Endothelial cell of umbilical vein (primary cell): ENCODE measurements at places on chromosomes 7 and 10.
A peak's percentile ranks its signal among the peaks of the same experiment; 100 is the strongest.

DNA sequence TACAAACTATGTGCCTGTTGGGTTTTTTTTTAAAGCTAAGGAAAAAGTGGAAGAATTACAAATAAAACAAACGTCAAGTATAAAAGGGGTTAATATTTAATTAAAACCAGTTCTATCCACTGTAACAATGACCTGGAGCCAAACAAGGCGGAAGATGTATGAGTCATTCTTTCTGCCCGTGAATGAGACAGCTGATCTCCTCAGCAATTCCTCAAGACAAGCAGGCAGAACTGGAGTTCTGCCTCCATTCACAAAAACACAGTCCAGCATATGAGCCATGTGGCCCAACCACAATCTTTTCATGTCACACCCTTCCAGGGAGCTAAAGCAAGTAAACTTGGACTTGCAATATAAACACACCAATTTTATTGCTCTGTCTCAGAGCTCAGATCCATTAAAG lies 8.4 kb downstream of the ETV1 start:
- peak; percentile 90 for DNase-seq

DNA sequence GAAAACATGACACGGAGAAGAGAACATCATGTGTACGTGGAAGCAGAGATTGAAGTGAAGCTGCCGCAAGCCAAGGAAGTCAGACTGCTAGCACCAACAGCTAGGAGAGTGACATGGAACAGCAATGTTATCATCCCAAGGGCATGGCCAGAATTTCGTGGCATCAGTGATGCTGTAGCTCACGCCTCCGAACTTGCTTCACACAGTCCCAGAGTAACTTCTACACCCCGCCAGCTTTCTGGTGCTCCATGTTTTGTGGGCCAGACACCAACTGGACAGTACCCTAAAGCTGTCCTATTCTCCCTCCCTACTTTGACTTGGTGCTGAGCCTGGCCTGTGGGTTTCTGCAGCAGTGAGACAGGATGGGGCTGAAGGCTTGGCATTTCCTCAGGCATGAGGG lies 33.0 kb upstream of the EMX2 start:
- no peak for DNase-seq

GRCh38 chr10:389261-389790 lies 254.1 kb downstream of the ZMYND11 start:
- no peak for DNase-seq

GRCh38 chr7:22858274-22858639 lies 35.6 kb upstream of the TOMM7 start:
- DNase-seq: no peak

- no peak for DNase-seq
These were observed 27.2 kb downstream of the LEP start for GRCh38 chr7:128268233-128268632.

GRCh38 chr10:3782146-3782450 lies 2.9 kb downstream of the KLF6 start:
- DNase-seq: no peak

GRCh38 chr7:96996958-96997511 lies 8.3 kb upstream of the DLX6 start:
- DNase-seq: no peak

- DNase-seq: no peak
These were observed 50.3 kb downstream of the ICA1 start for GRCh38 chr7:8211725-8212096.

- no peak for DNase-seq
These were observed 743 bp upstream of the PITRM1 start for GRCh38 chr10:3173171-3173878.

DNA sequence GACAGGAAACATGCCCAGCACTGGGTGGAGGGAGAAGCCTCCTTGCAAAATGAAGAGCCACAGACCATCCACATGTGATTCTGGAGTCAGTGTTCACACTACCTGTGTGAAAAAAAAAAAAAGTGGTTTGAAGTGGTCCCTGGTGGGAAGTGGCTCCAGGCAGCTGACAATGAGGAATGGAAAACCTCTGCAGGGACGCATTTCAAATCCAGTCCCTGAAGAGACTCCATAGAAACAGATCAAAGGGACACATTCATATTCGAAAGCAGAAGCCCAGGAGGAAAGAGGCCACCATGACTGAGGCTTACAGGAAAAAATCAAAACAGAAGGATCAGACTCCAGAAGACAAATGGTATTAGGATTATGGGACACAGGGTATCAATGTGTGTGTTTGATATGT lies 11.5 kb upstream of the TCERG1L start:
- no peak for DNase-seq

- peak; percentile 52 for DNase-seq
These were observed 35.1 kb upstream of the DNAH11 start for GRCh38 chr7:21507627-21508343.

DNA sequence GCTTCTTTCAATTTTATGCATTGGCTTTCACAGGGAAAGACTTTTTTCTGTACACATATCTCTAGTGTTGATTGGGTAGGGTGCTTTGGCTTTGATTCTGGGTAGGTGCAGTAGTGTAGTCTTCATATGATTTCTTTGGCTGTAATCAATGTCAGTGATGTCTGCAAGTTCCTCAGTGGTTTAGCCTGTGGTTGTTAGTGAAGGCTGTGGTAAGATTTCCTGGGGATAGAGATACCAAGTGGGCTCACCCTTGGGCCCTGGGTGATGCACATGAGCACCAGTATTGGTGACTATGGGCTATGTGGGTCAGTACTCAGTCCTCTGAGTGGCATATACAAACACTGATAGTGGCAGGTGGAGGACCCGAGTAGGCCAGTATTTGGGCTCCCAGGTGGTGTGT lies 13.0 kb downstream of the GIMAP8 start:
- DNase-seq: no peak

DNA sequence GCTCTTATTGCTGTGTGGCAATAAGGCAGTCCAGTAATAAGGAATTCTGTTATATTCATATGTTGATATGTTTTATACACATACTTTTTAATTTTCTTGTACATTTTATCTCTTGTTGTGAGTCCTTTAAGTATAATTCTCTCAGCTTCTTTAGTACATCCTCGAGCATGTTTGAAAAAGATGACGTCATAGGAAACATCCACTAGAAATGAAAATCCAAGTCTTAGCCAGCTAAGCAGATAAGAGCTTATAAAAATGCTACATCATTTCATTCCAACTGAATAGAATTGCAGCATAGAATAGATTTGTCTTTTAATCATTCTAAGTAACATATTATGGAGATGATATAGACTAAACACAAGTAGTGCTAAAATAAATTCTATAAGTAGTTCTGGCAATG lies 283.7 kb upstream of the FZD1 start:
- DNase-seq: no peak

- DNase-seq: no peak
These were observed 35.4 kb downstream of the MGMT start for GRCh38 chr10:129502448-129502847.

DNA sequence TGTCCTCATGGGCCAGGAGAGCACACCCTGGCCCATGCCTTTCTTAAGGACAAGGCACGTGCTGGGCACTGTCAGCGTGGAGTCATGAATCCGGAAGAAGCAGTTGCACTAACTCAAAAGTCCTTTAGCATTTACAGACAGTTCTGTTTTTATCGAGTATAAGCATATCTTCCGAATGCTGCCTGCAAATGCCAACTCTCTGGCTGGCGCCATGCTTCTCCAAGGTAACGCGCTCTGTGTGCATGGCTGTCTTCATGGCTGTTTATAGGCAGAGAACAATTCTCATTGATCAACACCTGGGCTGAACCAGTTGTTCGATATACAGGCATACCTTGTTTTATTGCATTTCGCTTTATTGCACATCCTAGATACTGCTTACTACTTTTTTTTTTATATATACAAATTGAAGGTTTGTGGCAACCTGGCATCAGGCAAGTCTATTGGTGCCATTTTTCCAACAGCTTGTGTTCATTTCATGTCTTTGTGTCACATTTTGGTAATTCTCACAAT lies 28.0 kb upstream of the ZNRF2 start:
- no peak for DNase-seq

- DNase-seq: no peak
These were observed 18.2 kb downstream of the DNAJC12 start for GRCh38 chr10:67819768-67820204.

DNA sequence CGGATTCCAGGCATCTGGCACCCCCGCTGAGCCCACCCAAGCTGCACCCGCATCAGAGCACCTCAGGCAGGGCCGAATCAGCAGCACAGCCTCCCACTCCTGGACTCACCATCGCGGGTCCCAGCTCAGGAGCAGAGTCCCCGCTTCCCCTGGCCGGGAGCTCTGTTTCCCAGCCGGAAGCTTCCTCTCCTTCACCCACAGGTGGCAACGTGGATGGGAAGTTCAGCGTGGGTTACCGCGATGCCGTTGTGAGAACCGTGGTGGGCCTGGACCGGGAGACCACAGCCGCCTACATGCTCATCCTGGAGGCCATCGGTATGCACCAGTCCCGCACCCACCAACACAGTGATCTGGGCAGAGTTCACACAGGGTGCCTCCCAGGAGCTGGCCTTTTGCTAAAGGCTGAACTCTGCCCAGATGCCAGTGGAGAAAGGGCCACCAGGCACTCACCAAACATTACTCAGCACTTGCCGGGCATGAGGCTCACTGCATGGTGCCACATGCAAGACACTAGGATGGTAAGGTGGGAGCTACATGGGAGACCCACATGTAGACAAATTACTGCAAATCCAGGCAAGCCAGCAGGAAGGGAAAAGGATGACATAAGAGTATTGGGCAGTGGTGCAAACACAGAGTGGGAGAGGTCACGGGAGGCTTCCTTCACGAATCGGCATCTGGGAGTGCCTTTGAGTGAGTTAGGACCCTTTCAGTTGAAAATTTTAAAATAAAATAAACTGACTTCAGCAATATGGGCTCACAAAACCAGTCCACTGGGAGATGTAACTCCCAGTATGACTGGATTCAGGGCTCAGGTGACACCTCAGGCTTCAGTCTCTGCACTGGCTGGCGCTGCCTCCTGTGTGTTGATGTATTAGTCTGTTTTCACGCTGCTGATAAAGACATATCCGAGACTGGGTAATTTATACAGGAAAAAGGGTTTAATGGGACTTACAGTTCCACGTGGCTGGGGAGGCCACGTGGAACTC lies 10.4 kb downstream of the C10orf105 start:
- DNase-seq: no peak

DNA sequence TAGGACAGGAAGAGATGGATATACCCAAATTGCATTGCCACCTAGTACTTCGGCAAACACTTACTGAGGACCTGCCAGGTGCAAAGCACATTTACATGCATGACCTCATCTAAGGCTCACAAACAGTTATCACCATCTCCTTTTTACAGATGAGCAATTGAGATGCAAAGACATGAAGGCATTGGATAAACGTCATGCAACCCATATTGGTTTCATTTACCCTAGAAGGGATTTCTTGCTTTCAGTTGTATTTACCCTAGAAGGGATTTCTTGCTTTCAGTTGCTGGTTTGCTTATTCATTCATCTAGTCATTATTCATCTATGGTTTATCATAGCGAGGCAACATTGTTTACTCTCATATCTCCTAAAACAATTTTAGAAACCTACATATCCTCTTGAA lies 52.2 kb downstream of the STEAP1B start:
- DNase-seq: no peak

DNA sequence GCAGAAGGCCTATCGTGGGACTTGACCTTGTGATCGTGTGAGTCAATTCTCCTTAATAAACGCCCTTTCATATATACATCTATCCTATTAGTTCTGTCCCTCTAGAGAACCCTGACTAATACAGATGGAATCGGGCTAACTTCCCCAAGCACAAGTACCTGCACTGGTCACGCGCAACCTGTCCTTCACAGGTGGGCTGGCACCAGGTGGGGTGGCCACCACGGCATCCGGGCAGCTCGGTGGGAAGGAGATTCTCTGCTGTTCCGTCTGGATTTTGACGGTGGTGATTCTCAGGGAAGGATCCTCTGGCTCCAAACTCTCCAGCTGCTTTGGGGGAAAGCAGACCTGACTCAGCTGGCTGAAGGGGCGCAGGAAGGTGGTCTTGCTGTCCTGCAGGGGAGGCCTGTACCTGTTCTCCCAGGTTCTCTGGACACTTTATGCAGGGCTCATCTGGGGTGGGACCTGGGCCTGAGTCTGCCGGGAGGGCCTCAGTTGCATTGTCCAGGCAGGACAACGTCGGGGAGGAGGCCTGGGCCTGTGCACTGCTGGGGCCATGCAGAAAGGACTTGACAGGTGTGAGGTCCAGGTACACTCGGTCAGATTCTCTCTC lies 61.1 kb downstream of the VWA2 start:
- DNase-seq: no peak

DNA sequence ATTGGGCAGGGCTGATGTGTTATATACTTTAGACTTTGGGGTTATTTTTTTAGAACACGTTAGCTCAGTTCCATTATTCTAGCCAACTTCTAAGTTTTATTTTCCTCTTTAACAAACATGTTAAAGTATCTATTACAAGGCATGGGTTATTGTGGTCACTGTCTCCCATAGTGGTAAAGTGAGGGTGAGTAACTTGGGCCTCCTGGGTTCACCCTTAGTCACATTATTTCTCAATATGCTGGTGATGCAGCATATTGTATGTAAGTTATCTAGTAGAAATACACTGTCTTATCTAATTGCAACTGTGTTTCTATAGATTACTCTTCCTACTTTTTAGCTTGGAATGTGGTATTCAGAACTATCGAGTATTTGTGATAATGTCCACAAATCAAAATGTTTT lies 65.9 kb downstream of the BBS9 start:
- DNase-seq: no peak

GRCh38 chr10:91444211-91445182 lies 34.4 kb downstream of the HECTD2 start:
- DNase-seq: peak; percentile 43

- no peak for DNase-seq
These were observed 29.8 kb downstream of the ADAP1 start for GRCh38 chr7:924541-925231.

GRCh38 chr10:8113616-8114015 lies 59.1 kb downstream of the GATA3 start:
- DNase-seq: no peak
